ENCODE measurements at places on chromosomes 1 and 21.
A peak's percentile ranks its signal among the peaks of the same experiment; 100 is the strongest.

DNA sequence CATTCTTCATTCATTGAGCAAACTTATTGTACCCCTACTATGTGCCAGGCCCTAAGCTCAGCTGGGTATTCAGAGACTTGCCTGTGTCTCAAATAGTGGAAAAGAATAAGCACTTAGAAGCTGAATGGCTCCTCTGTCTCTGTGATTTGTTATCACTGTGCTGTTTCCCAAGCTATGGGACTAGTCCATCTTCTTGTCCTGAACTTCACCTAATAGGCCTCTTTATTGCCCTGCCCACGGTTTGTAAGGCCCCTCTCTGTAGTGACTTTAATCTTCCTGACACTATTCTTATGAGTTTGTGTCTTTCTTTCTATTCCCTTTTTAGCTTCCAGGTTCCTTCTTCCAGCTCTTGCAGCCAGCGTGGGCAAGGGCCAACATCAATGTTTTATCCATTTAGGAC is 85.4 kb upstream of the LPGAT1 start:
- no peak for DNase-seq

GRCh38 chr21:33332143-33332542 is 7.4 kb downstream of the IFNAR1 start:
- peak; percentile 40 for DNase-seq

GRCh38 chr1:64474665-64475439 is 4.9 kb downstream of the CACHD1 start:
- no peak for DNase-seq

DNA sequence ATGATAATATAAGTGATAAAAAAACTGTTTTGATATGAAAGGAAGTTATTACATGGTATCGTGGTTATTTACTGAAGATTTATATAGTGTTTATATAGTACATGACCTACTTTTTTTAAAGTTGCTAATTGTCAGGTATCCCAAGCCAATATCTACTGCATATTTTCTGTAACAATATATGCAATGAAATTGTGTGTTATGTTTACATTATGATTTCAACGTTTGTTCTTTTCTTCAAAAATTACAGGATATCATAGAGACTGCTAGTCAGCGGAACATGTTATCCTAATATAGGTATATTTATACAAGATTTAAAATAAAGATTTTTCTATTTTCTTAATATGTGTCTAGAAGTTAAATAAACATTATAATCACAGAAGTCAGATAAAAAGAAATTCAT is 167.5 kb upstream of the DPYD start:
- no peak for DNase-seq

GRCh38 chr1:205046870-205047269 is 3.9 kb downstream of the CNTN2 start:
- DNase-seq = no peak

DNA sequence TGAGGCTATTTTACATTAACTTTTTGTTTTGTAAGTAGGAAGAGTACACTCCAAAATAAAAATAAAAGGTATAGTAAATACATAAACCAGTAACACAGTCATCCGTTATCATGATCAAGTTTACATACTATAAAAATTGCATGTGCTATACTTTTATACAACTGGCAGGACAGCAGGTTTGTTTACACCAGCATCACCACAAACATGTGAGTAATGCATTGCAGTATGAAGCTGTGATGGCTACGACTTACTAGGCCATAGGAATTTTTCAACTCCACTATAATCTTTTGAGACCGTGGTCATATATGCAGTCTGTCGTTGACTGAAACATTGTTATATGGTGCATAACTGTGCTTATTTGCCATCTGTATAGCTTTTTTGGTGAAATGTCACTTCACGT is 106.2 kb downstream of the CENPF start:
- no peak for DNase-seq

DNA sequence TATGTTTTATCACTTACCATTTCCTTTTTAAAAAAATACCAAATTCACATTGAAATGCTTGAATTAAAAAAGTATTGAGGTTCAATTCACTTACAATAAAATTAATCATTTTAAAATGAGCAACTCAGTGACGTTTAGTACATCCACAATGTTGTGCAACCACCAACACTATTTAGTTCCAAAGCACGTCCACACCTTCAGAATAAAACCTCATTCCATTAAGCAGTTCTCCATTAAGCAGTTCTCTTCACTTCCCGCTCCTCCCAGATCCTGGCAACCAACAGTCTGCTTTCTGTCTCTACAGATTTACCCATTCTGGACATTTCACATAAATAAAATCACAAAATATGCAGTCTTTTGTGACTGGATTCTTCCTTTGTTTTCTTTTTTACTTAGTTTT is 41.3 kb downstream of the GNG4 start:
- no peak for DNase-seq

DNA sequence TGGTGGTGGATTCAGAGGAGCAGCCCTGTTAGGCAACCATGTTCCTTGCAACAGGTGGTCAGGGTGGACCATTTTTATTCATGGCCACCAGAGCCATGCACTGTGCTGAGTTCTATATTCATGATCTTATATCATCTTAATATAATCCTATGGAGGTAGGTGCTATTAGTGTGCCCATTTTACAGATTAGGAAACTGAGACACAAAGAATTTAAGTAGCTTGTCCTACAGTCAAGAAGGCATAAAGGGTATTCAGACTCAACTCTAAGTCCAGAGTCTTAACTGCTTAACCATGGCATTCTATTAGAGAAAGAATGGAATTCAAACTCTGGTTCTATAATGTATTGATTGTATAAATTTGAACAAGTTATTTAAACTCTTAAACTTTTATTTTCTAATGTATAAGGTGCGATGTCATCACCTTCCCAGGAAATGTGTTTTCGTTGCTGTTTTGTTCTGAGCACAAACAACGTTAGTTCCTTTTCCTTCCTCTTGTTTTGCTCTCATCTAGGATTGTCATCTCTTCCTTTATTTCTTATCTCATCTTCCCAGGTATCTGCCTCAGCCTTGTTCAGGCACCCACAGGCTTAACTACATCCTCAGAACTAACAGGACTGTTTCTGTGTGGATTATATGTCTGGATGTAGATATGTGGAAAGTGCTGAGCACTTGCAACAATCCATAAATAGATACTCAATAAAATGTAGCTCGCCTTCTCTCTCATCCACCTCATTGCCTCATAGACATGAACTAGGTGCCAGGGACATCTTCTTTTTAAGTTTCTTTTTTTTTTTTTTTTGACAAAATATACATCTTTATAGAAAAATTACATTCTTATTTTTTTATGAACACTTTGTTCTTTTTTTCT is 207.1 kb downstream of the NFIA start:
- no peak for DNase-seq

- DNase-seq = no peak
Measured at GRCh38 chr1:43572538-43572937, 41.9 kb downstream of the PTPRF start.

GRCh38 chr1:116497656-116498055 is 73.2 kb downstream of the CD58 start:
- no peak for DNase-seq

DNA sequence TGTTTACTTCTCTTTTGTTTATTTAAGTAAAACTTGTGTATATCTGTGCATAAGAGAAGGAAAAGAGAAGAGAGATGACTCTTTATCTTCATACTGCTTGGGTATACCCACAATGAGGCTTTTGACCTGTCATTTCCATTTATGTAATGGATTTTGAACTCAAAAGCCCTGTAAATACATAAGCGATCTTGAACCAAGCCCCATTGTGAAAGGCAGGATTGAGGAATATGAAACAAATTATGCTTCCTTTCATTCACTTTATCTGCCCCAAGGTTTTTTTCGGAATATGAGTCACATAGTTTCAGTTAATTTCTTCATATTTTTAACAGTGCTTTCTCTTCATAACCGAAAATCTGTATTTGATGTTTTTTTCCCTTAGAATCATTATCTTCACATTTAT is 21.4 kb downstream of the CNST start:
- DNase-seq = no peak

DNA sequence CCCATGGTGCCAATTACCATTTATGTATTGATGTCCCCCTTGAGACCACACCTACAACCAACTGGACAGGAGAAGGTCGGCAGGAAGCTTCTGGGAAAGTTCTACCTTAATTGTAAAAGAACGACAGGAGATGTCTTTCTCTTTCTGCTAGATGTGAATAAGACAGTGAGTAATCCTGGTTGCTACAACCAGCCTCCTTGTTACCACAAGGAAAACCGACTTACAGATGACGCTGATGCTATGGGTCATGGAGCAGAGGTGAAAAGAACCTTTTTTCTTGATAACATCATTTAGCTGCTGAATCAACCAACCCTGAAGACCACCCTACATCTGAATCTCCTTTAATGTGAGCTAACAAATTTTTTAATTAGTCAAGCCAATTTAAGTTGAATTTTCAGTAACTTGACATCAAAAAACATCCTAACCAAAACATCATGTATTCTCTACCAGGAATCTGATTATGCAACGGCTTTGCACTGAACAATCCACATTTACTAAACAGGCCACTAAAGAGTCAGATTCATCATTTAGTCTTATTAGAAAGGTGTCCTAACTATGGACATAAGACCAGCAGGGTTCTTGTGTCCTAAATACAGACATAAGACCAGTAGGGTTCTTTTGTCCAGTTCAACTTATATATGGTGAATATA is 23.0 kb downstream of the RGS2 start:
- no peak for DNase-seq

GRCh38 chr1:214475746-214476145 is 75.7 kb downstream of the PTPN14 start:
- DNase-seq = no peak

GRCh38 chr1:47443530-47444296 is 5.9 kb downstream of the FOXD2 start:
- DNase-seq = no peak

DNA sequence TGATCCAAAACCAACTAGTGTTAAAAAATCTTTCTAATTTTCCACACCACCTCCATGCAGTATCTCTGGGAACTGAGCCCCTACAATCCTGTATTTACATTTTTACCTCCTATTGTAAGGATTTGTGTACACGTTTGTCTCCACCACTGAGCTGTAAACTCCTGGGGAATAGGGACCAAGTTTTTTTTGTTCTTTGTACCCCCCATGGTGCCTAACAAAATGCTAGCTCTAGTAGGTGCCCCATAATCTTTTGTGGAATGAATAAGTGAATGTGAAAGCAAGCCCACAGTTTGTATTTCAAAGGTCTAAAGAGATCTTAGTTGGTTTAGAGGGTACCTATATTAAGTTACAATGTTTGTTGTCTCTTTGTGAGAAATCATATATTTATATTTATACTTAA is 879 bp upstream of the WLS start:
- no peak for DNase-seq

GRCh38 chr1:198079432-198079951 is 77.3 kb upstream of the NEK7 start:
- DNase-seq = no peak

DNA sequence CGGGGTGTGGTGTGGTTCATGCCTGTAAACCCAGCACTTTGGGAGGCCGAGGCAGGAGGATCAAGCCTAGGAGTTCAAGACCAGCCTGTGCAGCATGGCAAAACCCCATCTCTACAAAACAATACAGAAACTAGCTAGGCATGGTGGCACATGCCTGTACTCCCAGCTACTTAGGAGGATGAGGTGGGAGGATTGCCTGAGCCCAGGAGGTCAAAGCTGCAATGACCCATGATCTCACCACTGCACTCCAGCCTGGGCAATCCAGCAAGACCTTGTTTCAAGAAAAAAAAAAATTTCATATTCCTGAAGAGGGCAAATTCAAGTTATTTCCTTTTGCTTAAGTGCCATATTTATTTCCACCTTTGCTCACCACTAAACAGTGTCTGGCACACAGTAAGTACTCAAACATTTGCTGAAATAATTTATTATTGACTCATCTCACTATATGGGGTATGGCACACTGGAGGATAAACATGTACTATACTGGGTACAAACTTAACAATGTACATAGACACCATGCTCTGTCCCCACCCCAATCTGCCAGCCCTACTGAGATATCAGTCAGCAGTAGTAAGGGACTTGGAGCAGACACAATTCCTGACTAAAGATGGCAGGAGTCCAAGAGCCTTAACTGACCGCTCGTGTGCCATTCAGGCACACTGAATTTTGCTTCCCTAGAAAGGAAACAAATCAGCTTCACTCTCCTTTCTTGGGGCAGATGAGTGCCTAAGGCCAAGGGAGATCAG is 15.5 kb downstream of the MEAF6 start:
- DNase-seq = no peak

GRCh38 chr1:206856674-206857464 is 8.6 kb upstream of the IL20 start:
- DNase-seq = peak; percentile 51

- DNase-seq = no peak
Measured at GRCh38 chr1:150686275-150686674, 10.7 kb downstream of the GOLPH3L start.

GRCh38 chr1:14183329-14183728 is 415.2 kb upstream of the KAZN start:
- DNase-seq = no peak

DNA sequence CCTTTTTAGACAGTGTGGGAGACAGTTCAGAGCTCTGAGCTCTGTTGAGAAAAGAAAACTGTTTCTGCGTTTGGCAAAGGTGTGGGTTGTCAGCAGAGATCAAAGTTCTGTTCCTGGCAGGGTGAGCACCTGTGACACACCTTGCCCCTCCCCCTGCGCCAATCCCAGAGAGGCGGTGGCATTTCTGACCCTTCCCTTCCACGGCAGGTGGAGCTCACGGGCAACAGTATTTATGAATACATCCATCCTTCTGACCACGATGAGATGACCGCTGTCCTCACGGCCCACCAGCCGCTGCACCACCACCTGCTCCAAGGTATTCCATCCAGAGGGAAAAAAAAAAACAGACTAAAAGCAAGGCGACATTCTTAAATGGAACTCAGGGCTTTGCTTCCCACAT is 20.7 kb downstream of the SIM2 start:
- DNase-seq = no peak

- DNase-seq = no peak
Measured at GRCh38 chr1:115705963-115706362, 62.6 kb downstream of the CASQ2 start.

GRCh38 chr1:216785737-216786136 is 62.5 kb upstream of the ESRRG start:
- no peak for DNase-seq

All from CD4-positive, CD25-positive, alpha-beta regulatory T cell (primary cell).